SIG-M5 (cell line): ENCODE measurements at places on chromosomes 3 and 15.

- DNase-seq: no peak
These were observed 37.0 kb downstream of the FMN1 start for GRCh38 chr15:33157371-33158037.

DNA sequence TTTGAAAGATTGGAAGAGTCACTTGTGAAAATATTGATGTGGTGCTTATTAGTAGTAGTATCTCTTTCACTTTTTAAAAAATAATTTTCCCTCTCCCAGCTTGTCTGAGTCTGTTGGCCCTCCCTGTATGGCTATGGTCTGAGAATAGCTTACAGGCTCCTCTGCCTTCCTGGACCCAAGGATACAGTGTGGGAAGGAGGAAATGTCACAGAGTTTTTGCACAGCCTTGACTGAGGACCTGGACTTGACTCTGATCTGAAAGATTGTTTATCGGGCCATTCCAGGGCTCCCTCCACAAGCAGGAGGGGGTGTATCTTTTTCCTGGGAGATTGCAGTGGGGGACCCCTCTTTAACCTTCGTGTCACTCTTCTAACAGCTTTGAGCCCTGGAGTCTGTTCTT, 59.7 kb downstream of the TLNRD1 start:
- DNase-seq: no peak

DNA sequence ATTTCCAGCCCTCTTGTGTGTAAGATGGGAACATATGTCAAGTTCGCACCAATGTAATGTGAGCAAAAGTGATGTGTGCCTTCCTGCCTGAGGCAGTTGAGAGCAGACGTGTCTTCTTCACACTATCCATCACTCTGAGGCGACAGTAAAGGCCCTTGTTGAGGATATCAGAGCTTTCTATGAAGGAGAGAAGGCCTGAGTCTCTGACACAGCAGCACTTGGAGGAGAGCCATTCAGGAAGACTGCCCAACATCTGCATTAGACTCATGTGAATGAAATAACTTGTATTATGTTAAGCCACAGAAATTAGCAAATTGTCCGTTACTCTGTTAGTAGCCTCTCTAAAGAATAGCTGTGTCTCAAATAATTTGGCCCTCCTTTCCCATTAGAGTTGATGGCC, 108.8 kb upstream of the CCDC54 start:
- no peak for DNase-seq

DNA sequence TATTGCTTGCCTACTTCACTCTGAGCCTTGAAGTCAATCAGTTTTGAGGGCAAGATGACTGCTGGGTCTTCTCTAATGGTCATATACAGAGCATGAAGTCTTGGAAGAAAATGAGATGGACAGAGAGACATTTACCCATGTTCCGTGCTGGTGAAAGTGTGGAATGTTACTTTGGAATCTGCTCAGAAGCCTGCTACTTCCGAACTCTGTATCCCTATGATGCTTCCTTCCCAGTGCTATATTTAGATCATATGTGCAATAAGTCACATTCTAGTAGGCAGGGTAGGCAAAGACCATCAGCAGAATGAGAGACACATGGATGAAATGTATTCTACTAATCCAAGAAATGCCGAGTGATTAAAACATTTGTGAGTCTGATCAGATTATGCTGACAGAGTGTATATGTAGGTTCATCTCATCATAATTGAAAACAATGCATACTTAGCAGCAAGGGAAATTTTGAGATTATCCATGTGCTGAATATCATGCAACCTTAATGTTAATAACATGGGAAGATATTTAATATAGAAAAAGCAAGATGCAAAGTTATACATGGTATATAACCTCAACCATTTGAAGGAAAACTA, 60.5 kb downstream of the RAB7A start:
- DNase-seq: no peak

- no peak for DNase-seq
These were observed 1.0 kb upstream of the GALNT15 start for GRCh38 chr3:16173283-16174025.

- no peak for DNase-seq
These were observed 5.1 kb upstream of the TASOR start for GRCh38 chr3:56688191-56688590.

DNA sequence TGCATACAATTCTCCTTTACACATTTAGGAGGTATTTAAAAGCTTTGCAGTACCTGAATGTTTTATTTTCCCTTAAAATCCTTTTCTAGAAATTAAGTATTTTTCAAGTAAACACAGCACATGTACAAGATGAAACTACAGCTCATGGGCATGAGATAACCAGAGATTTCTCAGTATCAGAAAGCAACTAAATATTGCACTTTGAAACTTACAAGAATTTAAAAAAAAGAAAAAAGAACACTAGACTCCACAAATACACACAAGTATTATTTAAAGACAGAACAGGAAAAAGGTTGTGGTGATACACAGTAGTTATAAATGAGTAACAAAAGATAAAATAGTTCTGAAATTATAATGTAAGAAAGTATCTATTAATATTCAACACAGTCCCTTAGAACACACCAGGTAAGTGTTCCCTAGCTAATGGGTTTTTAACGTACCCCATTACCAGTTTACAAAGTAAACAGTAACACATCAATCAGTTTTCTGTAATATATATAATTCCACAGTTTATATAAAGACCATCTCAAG, 35.3 kb downstream of the SLTM start:
- no peak for DNase-seq

DNA sequence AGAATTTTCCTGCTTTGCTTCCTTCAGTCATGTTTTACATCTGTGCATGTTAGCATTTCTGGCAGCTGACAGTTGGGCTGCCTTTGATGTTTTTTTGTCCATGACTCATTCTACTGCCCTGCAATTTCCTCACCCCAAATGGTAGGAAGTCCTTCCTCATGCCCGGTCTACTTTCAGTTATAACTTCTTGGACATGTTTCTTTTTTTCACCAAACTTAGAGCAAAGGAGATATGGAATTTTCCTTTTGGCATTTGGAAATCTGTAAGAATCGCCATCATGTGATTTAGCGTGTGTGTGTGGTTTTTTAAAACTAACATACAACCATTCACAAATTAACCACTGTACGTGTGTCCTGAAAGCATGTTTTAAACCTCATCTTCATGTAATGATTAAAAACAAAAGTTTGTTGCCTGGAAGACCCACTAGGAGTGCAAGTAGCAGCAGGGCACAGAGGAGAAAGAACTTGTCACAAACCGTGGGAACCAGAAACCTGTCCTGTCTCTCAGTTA, 430.7 kb upstream of the CFAP20DC start:
- DNase-seq: no peak

DNA sequence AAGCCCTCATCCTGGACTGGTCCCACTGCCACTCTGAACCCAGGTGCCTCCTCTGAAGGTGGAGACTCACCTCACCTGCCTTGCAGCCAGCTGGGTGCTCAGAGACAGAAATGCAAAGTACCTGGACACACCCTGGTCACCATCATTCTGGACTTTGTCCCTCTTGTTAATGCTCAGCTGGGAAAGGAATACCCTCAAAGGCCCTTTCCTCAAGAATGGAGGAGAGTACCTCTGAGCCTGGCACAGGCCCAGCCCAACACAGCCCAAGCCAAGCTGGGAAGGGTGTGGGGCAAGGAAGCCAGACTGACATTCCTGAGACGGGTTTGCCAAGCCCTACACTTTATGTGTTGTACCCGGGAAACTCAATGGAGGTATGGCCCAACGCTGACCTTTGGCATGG, 983 bp upstream of the ALAS1 start:
- no peak for DNase-seq

GRCh38 chr3:68706536-68706935, 225.8 kb downstream of the TAFA4 start:
- DNase-seq: no peak
